Fibroblast of the aortic adventitia (primary cell): ENCODE measurements at places on chromosomes 12 and 14.
A peak's percentile ranks its signal among the peaks of the same experiment; 100 is the strongest.

DNA sequence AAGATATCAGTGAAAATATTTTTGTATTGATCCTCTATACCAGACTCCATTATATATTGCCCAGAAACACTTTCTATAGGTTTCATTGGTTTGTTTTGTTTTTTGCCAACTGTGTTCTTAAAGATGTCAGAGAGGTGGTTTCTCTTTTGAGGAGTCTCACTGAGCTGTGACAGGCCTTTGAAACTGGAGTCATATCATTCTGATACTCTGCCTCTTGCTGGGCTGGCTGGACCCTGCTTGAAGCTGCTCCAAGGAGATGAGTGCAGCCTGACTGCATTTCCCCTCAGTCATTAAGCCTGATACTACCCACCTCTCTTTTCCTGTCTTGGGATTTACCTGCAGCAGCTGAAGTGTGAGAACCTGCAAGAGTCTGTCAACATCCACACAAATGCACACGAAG, 16.4 kb upstream of the TAS2R30 start:
- no peak for DNase-seq

DNA sequence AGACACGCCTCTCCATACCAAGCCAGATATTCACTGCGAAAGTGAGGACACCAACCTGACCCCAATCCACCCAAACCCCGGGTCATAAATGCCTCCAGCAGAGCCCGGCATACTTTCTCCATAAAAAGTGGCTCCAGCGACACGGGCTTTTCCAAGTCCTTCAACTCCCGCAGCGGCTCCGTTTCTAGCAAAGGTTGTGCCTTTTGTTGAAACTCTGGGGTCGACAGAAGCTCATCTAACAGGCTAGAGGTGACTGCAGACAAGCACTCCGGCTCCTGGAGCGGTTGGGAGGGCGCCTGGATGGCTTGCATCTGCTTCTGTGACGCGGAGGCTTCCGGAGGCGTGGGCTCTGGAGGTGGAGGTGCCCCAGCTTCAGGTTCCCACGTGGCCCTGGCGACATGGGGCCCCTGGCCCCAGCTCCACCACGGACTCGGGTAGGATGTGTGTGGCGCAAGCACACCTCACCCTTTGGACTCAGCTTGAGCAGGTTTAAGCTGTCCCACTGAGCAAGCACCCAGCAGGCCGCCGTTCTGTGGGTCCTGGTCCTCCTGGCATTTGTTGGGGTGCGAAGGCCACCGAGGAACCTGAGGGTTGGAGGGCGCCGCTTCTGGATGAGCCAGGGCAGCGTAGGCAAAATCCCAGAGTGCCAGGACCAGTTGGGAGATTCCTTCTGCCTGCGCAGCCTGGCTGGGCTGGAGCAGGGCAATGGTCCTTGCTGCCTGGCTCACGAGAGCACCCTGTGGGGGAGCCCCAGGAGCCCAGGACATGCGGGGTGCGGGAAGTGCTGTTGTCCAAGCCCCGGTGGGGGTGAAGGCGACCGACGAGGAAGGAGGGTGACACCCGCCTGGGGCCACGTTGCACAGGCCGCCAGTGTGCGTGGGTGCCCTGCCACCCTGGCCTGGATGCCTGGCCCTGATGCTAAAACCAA, 186.3 kb downstream of the ALG10 start:
- no peak for DNase-seq

DNA sequence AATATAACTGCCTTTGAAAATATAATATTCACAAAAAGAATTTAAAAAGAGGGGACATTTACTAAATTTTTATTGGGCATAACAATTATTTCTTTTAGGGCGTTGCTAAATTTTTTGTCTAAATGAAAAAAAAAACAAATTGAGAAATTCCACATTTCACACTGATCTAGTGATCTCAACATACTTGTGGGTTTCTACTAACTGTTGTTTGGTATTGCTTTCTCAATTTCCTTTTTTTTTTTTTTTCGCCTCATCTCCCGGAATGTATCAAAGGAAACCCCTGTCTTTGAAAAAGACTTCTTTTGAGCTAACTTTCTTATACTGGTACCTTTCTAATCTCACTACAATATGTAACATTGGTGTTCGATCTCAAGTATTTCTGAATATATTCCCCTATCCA, at the start of gene CLEC4D:
Gene CLEC4D, plus strand, starts transcription at position 248 of the 400 bp plus-strand sequence. CDS start 230 bp downstream, outside the sequence.
- no peak for DNase-seq

GRCh38 chr12:74689071-74689655, 151.5 kb downstream of the ATXN7L3B start:
- peak; percentile 81 for DNase-seq

GRCh38 chr12:64723630-64724029, 35.6 kb downstream of the GNS start:
- no peak for DNase-seq

DNA sequence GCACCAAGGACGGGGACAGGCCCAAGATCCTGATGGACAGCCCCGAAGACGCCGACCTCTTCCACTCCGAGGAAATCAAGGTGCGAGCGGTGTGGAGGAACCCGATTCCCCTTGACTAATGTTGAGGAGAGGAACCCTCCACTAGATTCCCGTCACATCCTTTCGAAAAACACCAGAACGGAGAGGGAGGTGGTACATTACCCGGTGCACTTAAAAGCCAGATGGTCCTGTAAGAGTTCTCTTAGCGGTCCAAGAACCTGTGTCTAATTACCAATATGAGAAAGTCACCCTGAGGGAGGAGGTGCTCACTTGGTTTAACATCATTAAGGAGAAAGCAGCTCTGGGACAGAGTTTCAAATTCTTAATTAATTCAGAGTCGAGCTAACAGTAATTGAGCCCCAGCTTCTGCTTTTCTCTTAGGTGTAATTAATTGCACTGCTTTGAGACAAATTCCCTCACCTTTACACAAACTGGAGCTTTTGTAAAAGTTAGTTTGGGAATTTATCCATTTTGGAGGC, 450 bp downstream of the PRKAB1 start:
- DNase-seq: peak; percentile 24

- DNase-seq: no peak
Measured at GRCh38 chr12:101001669-101002068, 207.1 kb downstream of the ANO4 start.

DNA sequence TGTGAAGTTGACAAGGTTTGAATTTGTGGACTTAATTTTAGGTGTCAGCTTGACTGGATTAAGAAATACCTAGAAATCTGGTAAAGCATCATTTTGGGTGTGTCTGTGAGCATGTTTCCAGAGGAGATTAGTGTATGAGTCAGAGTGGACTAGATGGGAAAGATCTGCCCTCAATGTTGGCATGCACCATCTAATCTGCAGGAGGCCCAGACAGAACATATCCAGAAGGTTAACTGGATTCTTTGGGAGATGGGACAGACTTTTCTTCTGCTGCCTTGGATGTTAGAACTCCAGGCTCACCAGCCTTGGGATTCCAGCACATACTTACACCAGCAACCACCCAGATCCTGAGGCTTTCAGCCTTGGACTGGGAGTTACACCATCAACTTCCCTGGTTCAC, 14.1 kb downstream of the SGPP1 start:
- DNase-seq: peak; percentile 87

DNA sequence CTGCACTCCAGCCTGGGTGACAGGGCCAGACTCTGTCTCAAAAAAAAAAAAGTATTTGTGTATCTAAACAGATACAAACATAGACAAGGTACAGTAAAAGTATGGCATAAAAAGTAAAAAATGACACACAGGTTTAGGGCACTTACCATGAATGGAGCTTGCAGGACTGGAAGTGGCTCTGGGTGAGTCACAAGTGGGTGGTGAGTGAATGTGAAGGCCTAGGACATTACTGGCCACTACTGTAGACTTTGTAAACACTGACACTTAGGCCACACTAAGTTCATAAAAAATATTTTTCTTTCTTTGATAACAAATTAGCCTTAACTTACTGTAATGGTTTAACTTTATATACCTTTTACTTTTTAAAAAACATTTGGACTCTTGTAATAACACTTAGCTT, 38.0 kb upstream of the EIF5 start:
- peak; percentile 34 for DNase-seq

DNA sequence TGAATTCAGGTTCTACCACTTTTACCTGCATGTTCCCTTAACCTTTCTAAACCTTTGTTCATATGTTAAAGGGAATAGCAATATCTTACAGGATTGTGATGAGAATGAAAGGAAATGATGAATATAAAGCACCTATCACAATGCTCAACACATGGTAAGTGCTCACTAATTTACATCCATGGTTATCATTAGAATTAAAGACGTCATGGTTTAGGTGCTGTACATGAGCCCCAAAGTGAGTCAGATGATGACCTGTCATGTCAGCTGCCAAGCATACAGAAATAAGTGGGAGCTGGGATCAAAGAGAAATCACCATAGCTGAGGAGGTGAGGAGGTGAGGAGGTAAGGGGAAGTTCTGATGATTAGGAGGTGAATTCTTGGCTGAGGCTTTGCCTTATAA, 135.9 kb upstream of the ATP2B1 start:
- DNase-seq: no peak

GRCh38 chr12:53756300-53757100, 4.7 kb upstream of the CISTR start:
- no peak for DNase-seq

GRCh38 chr12:49093792-49094159, 825 bp downstream of the DHH start:
- no peak for DNase-seq

- peak; percentile 11 for DNase-seq
Measured at GRCh38 chr12:43826681-43827080, 9.2 kb upstream of the TMEM117 start.

GRCh38 chr12:8950702-8951478, 1.4 kb upstream of the M6PR start:
- DNase-seq: no peak

DNA sequence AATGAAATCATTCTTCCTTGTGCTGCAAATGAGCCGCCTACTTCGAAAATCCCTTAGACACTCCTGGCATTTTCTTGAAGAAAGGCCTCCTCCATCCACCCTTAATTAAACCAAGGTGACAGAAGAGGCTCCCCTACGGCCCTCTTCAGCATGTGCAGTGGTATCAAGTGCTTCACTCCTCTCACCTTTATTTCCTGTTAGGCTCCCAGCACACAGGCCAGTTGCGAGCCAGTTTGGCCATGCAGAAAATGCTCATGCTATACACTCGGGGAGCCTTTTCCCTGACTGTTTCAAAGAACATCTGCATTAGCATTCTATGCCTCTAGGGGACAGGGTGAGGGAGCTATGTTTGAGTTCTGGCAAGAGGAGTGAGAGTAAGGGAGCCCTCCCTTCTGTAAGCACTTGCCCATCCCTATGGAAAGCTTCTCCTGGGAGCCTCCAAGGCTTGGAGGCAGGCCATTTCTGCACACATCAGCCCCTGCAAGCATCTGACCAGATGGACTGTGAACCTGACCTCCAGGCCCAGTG, 291.5 kb downstream of the RPS29 start:
- no peak for DNase-seq

GRCh38 chr12:109264095-109264942, 44.8 kb downstream of the FOXN4 start:
- peak; percentile 55 for DNase-seq

DNA sequence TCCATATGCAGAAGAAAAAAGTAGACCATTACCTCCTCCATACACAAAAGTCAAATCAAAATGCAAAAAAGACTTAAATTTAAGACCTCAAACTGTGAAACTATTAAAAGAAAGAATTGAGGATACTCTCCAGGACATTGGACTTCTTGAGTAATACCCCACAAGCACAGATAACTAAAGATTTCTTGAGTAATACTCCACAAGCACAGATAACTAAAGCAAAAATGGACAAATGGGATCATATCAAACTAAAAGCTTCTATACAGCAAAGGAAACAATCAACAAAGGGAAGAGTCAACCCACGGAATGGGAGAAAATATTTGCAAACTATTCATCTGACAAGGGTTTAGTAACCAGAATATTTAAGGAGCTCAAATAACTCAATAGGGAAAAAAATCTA, 427.9 kb downstream of the CCDC91 start:
- peak; percentile 15 for DNase-seq

DNA sequence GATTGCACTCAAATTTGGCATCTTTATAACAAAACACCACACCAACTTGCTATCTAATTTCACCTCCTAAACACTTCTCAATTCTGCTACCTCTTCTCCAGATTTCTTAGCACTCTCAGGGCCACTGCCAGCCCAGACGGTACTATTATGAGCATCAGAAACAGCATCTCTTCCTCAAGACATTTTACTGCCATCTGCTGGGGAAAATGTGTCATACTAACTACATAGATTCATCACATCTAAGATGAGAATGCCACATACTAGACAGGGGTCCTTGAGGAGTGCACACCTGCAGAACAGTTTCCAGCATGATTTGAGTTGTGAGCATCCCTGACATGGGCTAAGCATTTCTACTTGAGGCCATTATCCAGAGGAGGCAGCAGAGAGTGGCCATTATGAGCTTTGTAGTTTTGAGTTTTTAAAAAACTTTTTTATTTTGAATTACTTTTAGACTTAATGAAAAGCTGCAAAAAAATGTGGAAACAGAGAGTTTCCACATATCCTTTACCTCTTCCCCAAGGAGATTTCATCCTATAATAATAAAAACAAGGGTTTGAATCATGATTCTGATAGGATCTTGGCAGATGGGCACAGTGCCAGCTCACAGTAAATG, 15.1 kb upstream of the GRIP1 start:
- DNase-seq: peak; percentile 78

GRCh38 chr14:90756755-90757345, 59.4 kb downstream of the TTC7B start:
- no peak for DNase-seq

- peak; percentile 63 for DNase-seq
Measured at GRCh38 chr12:67765776-67766766, 117.5 kb downstream of the DYRK2 start.

- no peak for DNase-seq
Measured at GRCh38 chr12:29149691-29150281, 708 bp downstream of the FAR2 start.

DNA sequence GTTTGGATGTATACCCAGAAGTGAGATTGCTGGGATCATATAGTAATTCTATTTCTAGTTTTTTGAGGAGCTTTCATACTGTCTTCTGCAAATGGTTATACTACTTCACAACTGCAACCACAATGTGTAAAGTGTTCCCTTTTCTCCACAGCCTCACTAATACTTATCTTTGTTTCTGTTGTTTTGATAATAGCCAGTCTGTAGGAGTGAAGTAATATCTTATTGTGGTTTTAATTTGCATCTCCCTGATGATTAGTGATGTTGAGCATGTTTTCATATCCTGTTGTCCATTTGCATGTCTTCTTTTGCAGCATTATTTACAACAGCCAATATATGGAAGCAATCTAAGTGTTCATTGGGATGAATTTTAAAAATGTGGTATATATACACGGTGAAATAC, 29.9 kb downstream of the GABARAPL1 start:
- DNase-seq: no peak

- peak; percentile 51 for DNase-seq
Measured at GRCh38 chr12:91367234-91367849, 184.7 kb upstream of the DCN start.

DNA sequence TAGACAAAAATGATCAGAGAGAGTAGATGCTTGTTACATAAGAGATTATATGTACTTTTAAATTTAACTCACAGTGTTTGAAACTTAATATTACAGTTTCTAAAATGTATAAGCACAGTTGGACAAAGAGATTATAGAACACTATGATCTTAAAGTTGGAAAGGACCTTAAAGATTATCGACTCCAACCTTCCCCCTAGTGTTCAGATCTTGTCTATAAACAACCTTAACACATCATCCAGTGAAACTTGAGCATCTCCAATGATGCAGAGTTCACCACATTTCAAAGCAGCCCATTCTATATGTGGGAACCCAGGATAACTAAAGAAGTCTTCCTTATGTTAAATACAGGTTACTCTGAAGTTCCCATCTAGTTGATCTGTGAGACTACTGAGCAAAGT, 480.8 kb downstream of the RMST start:
- DNase-seq: no peak

GRCh38 chr12:82912406-82912805, 225.7 kb downstream of the TMTC2 start:
- DNase-seq: peak; percentile 66

GRCh38 chr12:119229837-119230236, 51.1 kb downstream of the HSPB8 start:
- DNase-seq: peak; percentile 53
